ENCODE measurements at places on chromosomes 5 and 9.

- DNase-seq, result no peak
Measured at GRCh38 chr5:128633901-128634300, 95.9 kb upstream of the FBN2 start.

DNA sequence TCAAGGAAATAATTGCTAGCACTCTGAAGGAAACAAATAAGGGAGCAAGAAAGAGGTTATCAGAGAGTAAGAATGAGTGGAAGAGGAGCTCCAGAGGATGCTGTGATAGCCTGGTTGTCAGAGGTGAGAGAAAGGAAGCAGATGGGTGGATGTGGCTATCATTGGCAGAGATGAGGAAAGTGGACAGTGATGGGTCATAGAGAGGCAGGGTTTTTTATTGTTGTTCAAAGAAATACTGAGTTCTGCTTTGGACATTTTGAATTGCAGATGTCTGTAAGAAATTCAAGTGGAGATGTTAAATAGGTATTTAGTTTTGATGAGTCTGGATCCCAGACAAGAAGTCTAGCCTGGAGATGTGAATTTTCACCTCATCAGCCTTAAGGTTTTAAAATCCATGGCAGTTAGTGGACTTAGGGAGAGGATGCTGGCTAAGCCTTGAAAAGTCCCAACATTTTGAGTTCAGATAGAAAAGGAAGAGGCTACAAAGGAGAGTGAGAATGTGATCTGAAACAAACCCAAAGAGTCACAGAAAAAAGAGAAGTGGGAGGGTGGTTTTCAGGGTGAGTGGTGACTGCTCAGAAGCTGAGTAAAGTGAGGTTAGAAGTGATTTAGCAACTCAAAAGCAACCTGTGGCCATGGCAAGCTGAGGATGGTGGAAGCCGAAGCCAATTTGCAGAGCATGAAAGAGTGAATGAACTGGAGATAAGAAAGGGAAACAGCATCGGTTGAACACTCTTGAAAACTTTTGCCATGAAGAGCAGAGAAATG, 50.4 kb downstream of the PPIC start:
- no peak for DNase-seq

- no peak for DNase-seq
Measured at GRCh38 chr9:94874316-94874715, 147.8 kb downstream of the AOPEP start.

- no peak for DNase-seq
Measured at GRCh38 chr5:72883850-72884249, 67.4 kb downstream of the TNPO1 start.

- DNase-seq, result no peak
Measured at GRCh38 chr5:41598011-41598410, 87.6 kb upstream of the PLCXD3 start.

GRCh38 chr5:102581011-102581410, 82.2 kb upstream of the SLCO6A1 start:
- no peak for DNase-seq

DNA sequence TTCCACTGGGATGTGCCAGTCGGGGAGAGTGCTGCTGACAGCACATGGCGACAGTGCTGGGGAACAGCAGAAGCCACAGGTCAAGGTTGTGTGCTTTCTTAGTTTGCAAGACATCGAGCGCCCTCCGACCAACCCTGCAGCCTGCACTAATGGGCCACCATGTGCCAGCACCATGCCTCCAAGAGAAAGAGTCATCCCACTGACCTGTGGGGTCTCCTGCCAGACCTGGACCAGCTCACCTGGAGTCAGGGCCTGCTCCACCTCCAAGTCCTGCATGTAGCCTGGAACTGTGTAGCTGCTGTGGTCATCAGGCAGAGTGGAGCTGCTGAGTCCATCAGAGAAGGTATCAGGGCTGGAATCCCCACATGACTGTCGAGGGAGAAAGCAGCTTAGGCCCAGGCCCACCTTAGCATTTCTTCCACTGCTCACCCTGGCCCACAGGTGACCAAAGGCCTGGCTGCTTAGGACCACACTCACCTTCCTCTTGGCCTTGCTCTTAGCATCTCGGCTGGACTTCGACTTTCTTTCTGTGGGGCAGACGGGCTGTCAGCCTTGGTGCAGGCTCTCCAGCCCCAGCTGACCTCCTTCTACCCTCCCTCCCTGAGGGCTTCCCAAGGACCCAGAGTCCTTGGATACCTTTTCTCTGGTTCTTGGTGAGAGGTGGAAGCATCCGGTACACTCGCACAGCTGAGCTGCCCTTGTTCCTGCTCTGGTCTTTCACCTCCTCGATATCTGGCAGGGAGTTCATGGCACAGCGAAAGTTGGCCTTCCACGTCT, 4.1 kb downstream of the IRF1 start:
- DNase-seq, result no peak

- no peak for DNase-seq
Measured at GRCh38 chr9:133848471-133849109, 110.4 kb upstream of the SARDH start.

DNA sequence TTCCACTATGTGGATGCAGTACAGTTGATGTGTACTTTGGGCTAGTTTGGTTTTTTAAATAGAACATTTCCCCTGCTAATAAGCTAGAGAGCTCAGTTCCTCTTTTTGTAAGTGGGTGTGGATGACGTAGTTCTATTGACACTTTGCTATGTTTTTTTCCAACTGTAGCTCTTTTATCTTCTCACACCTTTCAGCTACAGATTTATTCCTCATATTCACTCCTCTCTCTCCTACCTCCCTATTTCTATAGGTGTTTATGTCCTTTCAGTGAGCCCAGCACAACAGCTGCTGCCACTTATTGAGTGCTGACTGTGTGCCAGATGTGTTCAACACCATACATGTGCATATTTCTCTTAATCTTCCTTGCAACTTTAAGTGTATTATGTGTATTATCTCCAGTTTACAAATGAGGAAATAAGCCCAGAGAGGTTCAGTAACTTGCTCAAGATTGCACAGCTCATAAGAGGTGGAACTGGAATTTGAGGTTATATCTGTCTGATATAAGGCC, 215.7 kb downstream of the SEMA6A start:
- no peak for DNase-seq

DNA sequence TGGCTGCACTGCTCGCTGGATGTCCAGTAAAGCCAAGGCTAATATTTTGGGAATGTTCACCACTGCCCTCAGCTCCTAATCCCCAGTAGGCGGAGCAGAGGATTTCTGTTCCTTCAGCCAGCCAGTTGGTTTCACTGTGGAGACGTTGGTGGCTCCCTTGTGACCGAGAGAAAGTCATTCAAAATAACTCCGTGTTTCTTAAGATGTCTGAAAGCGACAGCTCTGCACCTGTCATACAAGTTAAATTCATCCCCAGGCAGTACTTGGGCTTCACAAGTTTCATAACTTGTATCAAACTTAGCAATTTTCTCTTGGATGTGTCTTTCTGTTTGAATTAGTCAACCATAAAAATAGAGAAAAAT, 382 bp upstream of the CDKN2B start:
- DNase-seq, result no peak

GRCh38 chr9:12833701-12834100, 58.9 kb downstream of the LURAP1L start:
- no peak for DNase-seq

GRCh38 chr9:115715666-115716065, 437.9 kb upstream of the PAPPA start:
- no peak for DNase-seq

- DNase-seq, result no peak
Measured at GRCh38 chr5:109163336-109163735, 246.4 kb downstream of the PJA2 start.

GRCh38 chr5:169904508-169904907, 75.8 kb downstream of the INSYN2B start:
- DNase-seq, result no peak
